CD4-positive, alpha-beta T cell treated with Interferon alpha-2 for 1 hour (primary cell): ENCODE measurements at places on chromosomes 6 and 20.

GRCh38 chr6:128932061-128932460, 49.1 kb downstream of the LAMA2 start:
- DNase-seq = no peak

GRCh38 chr6:151445482-151445881, 6.4 kb downstream of the RMND1 start:
- no peak for DNase-seq

- DNase-seq = peak; percentile 23
Measured at GRCh38 chr20:45419188-45420091, 3.5 kb downstream of the PIGT start.

DNA sequence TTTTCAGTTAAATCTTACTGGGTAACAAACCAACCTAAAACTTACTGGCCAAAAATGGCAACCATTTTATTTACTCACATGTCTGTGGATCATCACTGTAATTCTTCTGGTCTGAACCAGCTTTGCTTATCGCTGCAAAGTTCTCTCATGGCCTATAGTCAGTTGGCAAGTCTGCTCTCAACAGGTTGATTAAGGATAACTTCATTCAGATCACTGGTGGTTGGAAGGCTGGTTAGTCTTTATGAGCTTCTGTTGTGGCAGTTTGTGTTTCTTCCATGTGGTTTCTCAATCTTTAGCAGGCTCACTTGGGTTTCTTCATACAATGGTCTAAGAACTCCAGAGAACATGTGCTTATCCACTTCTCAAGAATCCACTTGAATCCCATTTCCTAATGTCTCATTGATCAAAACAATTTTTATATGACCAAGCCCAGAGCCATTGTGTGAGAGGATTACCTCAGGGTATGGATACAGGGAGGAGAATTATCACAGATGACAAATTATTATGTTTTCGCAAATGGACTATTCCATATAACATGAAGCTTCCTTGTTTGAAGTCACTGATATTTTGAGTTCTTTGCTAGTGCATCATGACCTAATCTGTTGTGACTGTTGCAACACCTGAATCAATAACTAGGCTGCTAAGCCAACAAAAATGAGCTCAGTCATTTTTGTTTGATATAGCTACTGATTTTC, 155.4 kb upstream of the BMP2 start:
- no peak for DNase-seq

DNA sequence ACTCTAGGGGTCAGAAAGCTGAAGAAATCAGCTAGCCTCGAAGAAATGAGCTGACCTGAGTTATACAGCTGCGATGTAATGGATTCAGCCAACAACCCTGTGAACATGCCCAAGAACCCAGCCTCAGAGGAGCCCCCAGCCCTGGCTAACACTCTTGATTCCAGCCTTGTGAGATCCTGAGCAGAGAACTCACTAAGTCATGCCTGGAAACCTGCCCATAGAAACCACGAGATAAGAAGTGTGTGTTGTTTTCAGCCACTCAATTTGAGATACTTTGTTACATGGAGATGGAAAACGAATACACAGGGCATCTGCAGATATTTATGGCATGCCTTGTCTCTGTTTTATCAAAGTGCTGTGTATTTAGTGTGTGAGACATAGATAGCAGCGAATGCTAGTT, 265.2 kb downstream of the QKI start:
- no peak for DNase-seq
